ENCODE measurements at places on chromosomes 2 and 18. TPM values are rescaled to one million over a fixed set of nuclear protein-coding genes. Genes with fewer than 3 reads are reported as not detected.
A peak's percentile ranks its signal among the peaks of the same experiment; 100 is the strongest.

Gene CPO
- total RNA-seq, result not detected

DNA sequence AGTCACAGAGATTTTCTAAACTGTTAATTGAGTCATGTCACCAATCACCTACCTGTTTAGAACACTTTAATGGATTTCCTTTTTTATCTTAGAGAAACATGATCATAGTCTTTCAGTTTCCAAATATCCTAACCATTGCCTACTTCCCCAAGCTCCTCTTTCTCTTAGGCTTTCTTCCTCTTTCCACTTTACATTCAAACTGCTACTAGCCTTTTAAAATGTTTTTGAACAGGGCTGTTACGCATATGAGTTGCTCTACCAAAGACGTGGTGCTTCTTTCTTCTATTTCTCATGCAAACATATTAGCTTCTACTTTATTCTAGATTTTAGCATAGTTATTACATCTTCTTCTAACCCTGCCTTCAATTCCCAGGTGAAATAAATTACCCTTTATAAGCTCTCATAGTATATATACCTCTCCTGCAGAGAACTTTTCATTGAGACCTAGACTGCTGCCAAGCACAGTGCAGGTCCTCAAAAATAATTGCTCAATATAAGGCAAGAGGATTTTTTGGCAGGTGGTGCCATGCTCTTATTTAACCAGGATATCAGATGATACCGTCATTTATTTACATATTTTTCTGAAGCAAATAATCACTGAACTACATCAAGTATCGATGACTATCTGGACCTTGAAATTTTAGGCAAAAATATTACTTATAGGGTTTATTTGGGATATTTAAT, 937.1 kb downstream of the TSN start:
- no peak overlapping the region for H3K4me3 ChIP-seq
- no peaks in the 10 kb centered on the region for H3K36me3 ChIP-seq
- peaks cover 5% of the 10 kb centered on the region for H3K27me3 ChIP-seq
- no peak for DNase-seq

Gene GPR35
- 2.5 TPM for total RNA-seq

Gene TTR
- 11.2 TPM for total RNA-seq

Gene DPYSL5
- total RNA-seq, result not detected

DNA sequence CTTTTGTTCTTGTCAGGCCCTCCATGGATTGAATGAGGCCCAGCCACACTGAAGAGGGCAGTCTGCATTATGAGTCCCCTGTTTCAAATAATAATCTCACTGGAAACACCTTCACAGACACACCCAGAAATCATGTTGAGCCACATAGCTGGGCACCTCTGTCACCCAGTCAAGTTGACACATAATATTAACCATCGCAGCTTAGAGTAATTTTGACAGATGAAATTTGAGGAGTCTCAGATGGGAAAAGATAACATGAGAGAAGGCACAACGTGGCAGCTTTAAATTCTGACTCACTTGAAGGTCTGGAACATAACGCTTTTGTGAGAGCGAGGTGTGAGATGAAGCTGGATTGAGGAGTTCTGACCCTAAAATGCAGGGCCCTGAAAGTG, 70.9 kb upstream of the TMEM87B start:
- peaks cover 15% of the 10 kb centered on the region for H3K4me1 ChIP-seq
- H3K4me3 ChIP-seq, result no peak overlapping the region
- H3K27ac ChIP-seq, result no peak overlapping the region
- H3K27me3 ChIP-seq, result peaks cover 9% of the 10 kb centered on the region

Gene KIF1A
- total RNA-seq, result 4.3 TPM

DNA sequence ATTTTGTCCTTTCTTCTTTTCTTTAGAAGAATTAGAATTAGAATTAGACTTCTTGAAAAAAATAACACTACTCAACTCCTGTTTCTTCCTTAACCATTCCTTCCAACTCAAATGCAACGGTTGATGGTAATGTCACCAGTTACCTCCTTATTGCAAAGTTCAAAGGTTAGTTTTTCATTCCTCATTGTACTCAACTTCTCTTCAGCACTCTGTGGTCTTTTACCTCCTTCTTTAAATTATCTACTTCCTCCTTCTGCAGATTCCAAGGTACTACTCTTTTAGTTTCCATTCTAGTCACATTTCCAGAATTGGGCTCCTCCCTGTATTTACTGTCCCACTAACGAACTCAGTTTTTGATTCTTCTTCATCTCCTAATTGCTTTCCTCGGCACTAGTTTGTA, 700.7 kb downstream of the SATB2 start:
- H3K4me3 ChIP-seq, result no peak overlapping the region
- H3K36me3 ChIP-seq, result no peaks in the 10 kb centered on the region
- H3K4me1 ChIP-seq, result no peaks in the 10 kb centered on the region

Gene MDH1B
- 1.3 TPM for total RNA-seq

Gene TLX2
- not detected for total RNA-seq

Gene ANKRD53
- 2.7 TPM for total RNA-seq

DNA sequence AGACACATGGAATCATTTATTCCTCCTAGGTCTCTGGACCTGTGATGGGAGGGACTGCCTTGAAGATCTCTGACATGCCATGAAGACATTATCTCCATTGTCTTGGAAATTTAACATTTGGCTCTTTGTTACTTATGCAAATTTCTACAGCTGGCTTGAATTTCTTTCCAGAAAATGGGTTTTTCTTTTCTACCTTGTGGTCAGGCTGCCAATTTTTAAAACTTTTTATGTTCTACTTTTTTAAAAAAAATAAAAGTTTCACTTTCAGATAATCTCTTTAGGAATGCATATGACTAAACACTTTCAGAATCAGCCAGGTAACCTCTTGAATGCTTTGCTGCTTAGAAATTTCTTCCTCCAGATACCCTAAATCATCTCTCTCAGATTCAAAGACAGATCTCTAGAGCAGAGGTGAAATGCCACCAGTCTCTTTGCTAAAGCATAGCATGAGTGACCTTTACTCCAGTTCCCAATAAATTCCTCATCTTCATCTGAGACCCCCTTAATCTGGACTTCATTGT, 209.6 kb downstream of the RPRM start:
- H3K27me3 ChIP-seq, result no peaks in the 10 kb centered on the region
- H3K27ac ChIP-seq, result no peak overlapping the region
- DNase-seq, result no peak

Gene REEP1
- not detected for total RNA-seq

- H3K36me3 ChIP-seq, result peaks cover 5% of the 10 kb centered on the region
- no peak for DNase-seq
- peak overlapping the region; percentile 43 for H3K27ac ChIP-seq
- no peaks in the 10 kb centered on the region for H3K27me3 ChIP-seq
Measured at GRCh38 chr2:216548901-216549331, 50.3 kb downstream of the RPL37A start.

GRCh38 chr2:20049637-20050036, 1.8 kb downstream of the LAPTM4A start:
- peaks cover 5% of the 10 kb centered on the region for H3K36me3 ChIP-seq
- H3K27ac ChIP-seq, result no peak overlapping the region
- H3K4me1 ChIP-seq, result peaks cover 32% of the 10 kb centered on the region
- H3K4me3 ChIP-seq, result no peak overlapping the region
- no peaks in the 10 kb centered on the region for H3K27me3 ChIP-seq

DNA sequence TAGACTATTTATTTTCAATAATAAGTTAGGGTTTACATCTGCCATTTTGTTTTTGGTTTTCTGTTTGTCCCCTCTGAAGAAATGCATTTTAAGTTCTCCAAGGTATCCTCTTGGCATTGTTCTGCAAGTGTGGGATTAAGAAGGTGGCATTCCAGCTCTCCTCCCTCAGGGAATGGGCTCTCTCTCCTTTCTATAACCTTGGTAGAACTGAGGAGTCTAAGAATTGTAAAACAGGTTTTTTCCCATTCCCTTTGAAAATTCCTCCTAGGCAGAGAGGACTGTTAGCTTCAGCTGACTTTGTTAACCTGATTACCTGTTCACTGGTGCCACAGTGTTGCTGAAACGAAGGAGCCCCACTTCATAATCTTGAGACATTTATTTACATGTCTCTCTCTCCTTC, 26.1 kb upstream of the RAB1A start:
- H3K4me1 ChIP-seq, result no peaks in the 10 kb centered on the region
- H3K27me3 ChIP-seq, result peaks cover 3% of the 10 kb centered on the region
- H3K4me3 ChIP-seq, result no peak overlapping the region
- no peaks in the 10 kb centered on the region for H3K36me3 ChIP-seq

DNA sequence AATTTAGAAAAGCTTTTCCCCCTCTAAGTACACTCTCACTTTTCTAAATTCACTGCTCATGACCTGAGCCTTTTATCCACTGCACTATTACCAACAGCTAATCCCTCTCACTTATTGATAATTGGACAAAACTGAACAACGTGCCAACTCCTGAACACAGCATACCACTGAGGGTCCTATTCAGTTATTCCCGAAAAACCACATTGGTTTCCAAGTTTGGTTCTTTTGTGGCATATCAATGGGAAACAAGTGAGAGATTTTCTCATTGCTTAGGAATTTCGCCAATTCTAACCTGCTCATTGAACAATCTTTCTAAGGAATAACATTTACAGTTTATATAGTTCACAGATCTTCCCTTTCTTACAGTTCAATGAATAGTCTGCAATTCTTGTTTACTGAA, 977.4 kb downstream of the TMEM182 start:
- no peak overlapping the region for H3K27ac ChIP-seq
- no peak for DNase-seq
- H3K27me3 ChIP-seq, result no peaks in the 10 kb centered on the region
- no peak overlapping the region for H3K4me3 ChIP-seq

Gene NLRC4
- not detected for total RNA-seq

Gene FBXO41
- total RNA-seq, result 1.6 TPM

- H3K36me3 ChIP-seq, result no peaks in the 10 kb centered on the region
- peaks cover 12% of the 10 kb centered on the region for H3K4me1 ChIP-seq
- no peak overlapping the region for H3K4me3 ChIP-seq
- DNase-seq, result no peak
Measured at GRCh38 chr2:67954093-67954748, 108.6 kb downstream of the C1D start.

DNA sequence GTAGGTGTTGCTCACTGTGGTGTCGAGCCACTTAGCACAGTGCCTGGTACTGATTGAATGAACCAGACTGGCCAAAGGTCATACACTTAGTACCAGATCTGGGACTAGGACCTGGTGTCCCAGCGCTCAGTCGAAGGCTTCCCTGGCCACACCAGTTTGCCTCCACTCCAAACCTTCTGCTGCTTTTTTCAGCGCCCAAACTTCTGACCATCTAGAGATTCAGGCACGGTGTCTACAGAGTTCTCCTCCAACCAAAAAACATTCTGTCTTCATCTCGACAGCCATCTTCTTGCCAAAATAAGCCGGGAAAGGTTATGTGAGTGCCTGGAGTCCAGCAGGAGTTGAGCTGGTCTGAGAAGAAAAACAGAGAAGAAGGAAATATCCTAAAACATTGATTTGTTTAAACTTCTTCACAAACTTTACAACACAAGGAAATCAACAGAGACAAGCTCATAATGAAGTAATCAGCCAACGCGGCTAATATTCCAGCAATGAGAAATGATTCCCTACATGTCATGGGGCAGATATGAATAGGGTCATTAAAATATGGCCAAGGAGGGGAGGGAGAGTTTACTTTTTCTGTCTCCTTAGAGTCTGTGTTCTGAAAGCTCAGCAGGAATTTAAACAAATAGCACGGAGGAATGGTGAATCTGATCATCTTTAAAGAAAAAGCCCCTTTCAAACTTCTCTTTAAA, 2.3 kb upstream of the GLI2 start:
- peaks cover 42% of the 10 kb centered on the region for H3K4me1 ChIP-seq
- H3K27me3 ChIP-seq, result no peaks in the 10 kb centered on the region
- H3K4me3 ChIP-seq, result no peak overlapping the region
- DNase-seq, result peak; percentile 54
- H3K27ac ChIP-seq, result peak overlapping the region; percentile 12
- H3K36me3 ChIP-seq, result no peaks in the 10 kb centered on the region

GRCh38 chr2:236161531-236161930, 6.7 kb downstream of the GBX2 start:
- H3K4me1 ChIP-seq, result peaks cover 38% of the 10 kb centered on the region
- no peaks in the 10 kb centered on the region for H3K27me3 ChIP-seq
- no peak for DNase-seq
- no peak overlapping the region for H3K4me3 ChIP-seq
- peaks cover 19% of the 10 kb centered on the region for H3K36me3 ChIP-seq
- no peak overlapping the region for H3K27ac ChIP-seq

Gene FIGN
- 37.7 TPM for total RNA-seq

DNA sequence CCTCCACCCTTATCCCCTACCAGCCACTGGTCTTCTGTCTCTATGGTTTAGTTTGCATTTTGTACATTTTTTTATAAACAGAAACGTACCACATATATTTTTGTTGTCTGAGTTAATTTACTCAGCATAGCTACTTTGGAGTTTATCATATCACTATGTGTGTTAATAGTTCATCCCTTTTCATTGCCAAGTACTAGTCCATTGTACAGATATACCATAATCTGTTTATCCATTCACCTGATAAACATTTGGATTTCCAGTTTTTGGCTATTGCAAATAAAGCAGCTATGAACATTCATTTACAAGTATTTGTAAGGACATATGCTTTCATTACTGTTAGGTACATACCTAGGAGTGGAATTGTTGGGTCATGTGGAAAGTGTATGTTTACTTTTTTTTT, 123.6 kb downstream of the RHBDD1 start:
- no peak for DNase-seq
- no peak overlapping the region for H3K4me3 ChIP-seq
- H3K36me3 ChIP-seq, result no peaks in the 10 kb centered on the region
- no peaks in the 10 kb centered on the region for H3K27me3 ChIP-seq
- no peak overlapping the region for H3K27ac ChIP-seq
- H3K4me1 ChIP-seq, result no peaks in the 10 kb centered on the region

- no peaks in the 10 kb centered on the region for H3K27me3 ChIP-seq
- peaks cover 11% of the 10 kb centered on the region for H3K36me3 ChIP-seq
- DNase-seq, result no peak
- H3K4me3 ChIP-seq, result no peak overlapping the region
- peaks cover under 1% of the 10 kb centered on the region for H3K4me1 ChIP-seq
Measured at GRCh38 chr2:174192664-174193063, 55.7 kb downstream of the OLA1 start.

DNA sequence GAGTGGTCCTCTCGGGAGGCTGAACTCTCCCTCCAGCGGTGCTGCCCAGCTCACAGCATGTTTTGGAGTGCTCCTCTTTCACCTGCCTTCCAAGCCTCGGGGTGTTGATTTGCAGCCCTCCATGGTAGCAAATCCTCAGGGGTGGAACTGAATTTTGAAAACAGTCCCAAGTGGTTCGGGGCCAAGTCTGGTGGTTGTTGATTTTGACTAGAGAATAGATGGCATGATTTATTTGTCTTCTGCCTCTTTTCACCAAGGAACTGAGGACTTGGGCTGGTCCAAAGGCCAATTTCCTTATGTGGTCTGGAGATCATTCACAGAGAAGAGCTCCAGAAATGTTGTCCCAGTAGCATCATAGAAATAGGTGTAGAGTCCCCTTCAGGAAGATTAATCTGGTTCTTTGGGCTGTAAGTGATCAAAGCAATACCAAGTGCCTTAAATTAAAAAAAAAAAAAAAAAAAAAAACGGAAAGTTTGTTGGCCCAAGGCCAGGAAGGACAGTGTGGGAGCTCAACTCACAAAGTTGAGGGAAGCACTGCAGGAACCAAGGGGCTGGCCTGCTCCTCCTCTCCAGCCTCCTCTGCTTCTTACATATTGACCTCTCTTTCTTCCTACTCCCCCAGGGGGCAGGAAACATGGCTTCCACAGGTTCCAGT, 2.5 kb upstream of the DES start:
- DNase-seq, result no peak
- peaks cover 5% of the 10 kb centered on the region for H3K4me1 ChIP-seq
- H3K27ac ChIP-seq, result no peak overlapping the region
- H3K27me3 ChIP-seq, result peaks cover 14% of the 10 kb centered on the region
- H3K4me3 ChIP-seq, result no peak overlapping the region

GRCh38 chr2:117470311-117471095, 344.0 kb upstream of the DDX18 start:
- no peak overlapping the region for H3K4me3 ChIP-seq
- H3K27me3 ChIP-seq, result no peaks in the 10 kb centered on the region
- no peaks in the 10 kb centered on the region for H3K36me3 ChIP-seq
- no peak overlapping the region for H3K27ac ChIP-seq

Data from osteocyte (in vitro differentiated cells).